ENCODE measurements at places on chromosomes 3 and 15.

GRCh38 chr3:61674596-61674995, 113.2 kb downstream of the PTPRG start:
- DNase-seq, result no peak

DNA sequence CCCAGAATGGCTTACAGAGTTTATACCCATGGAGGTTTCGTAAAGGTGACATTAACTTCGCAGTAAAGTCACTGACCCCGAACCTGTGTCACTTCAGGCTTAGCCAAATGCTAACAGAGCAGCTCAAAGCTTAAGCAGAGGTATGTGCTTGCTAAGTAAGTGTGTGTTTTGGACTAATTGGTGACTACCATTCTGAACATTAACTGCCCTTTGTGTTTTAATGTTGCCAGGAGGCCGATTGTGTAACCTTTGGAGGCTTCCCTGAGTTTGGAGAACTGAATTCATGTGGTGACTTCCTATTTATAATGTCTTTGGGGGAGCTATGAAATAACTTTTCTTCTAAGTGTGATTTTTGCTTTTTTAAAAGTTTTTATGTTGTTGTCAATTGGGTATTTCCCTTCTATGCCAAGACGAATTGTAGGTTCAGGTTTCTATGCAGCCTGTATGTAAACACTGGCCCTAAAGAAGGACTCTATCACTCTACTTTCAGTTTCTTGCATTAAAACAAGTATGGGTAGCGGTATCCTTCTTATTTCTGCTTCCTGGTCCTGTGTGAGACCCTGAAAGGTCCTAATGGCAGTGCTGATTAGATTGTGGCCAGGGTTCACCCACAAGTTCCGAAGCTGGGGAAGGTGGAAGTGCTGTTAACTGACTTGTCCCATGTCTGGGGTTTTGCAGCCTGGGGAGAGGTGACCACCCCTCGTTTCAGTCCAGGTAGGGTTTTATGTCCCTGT, 86.3 kb downstream of the IGF1R start:
- DNase-seq, result no peak

DNA sequence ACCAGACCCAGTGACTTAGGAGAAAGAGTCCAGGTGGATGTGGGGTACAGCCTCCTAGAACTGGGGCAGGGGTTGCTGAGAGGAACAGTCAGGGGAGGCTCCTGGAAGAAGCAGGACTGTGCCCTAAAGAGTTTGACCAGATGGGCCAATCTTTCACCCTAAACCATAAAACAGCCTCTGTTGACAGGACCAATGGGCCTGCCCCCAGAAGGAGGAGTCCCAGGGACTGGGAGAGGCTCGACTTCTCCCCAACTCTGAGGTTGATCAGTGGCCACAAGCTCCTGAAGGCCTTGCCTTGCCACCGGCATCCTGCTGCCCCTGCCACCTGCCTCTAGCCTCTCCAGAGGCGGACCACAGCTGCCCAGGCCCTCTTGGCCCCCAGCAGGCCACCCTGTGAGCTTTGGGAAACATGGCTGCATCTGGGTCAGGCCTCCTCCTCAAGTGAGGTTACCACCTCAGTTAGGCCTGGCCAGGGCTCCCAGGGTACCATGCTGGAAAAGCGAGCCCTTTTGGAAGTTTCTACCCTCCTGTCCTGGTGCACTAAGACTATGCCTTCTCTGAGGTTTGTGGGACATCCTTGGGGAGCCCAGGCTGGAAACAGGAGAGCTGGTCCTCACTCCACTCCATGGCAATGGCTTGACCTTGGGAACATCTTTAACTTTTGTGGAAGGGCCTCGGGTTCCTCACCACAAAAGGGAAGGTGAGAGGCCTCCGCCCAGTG, 2.8 kb downstream of the VIPR1 start:
- DNase-seq, result no peak

DNA sequence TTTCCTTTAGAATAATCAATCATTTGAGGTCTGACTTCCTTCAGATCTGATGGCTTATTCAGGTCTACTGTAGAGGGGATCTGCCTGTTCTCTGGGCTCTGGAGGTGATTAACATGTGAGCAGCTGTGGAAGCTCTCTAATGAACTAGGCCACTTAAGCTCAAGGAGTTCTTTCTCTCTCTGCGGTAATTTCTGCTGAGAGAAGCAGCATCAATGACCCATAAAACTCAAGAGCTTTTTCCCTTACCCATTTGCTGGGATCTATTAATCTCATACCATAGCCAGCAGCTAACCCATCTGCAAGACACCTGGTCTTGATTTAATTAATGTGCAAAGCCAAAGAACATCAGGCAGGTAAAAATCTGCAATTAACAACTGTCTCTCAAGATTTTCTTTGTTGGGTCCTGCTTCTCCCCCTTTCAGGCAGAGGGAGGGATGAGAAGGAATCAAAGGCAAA, 73.2 kb upstream of the DLG1 start:
- DNase-seq, result no peak

DNA sequence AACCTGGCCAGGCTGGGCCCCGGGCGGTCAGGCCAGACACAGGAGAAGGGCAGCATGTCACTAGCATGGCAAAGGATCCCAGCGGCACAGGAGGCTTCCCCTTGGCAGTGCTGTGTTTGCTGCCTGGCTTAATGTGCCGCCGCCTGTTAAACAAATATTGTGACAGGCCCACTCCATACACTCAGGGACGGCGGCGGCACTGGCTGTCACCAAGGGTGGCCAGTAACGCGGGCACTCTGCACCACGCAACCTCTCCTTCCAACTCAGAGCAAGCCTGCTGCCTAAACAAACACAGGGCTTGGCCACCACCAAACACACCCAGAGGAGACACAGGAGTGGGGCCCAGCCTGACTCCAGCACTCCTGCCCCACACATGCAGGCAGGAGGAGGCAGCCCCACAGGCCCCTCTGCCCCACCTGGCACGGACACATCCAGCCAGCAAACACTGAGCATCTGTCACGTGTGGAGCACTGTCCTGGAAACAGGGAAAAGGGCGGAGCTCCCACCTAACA, 48.0 kb downstream of the TPRA1 start:
- no peak for DNase-seq

DNA sequence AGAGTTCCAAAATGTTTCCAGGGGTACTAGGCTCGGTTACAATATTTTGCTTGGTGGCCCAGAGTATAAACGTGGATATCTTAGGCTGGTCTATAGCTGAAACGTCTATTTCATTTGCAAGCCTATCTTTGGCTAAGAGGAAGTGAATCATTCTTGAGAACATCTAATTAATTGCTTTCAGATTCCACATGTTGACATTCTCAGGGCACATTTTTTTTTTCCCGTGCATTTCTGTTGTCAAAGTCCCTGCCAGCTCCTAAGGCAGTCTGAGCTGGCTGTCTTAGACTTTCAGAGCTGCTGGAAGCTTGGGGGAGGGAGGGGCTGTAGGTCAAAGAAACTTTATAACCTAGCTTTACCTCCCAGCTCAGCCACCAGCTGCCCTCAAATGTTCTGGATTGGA, 23.2 kb upstream of the LAMP3 start:
- DNase-seq, result no peak

DNA sequence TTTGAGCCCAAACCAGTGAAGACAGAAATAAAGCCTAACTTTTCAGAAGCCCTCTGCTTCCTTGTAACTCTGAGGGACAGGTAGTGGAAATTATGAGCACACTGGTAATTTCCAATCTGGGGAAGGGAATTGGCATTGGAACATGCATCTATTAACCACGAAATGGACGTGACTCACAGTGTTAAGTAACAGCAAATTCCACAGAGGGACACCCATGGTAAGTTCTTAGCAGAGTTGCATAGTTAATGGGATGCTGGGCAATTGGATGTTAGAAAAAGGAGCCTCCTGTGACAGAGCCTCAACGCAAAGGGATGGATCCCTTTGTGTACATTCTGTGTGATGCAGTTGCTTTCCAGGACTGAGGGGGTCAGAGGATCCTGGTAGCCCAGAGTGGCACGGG, 168.6 kb downstream of the SEMA6D start:
- DNase-seq, result no peak
